ENCODE measurements at places on chromosomes 3 and 15.

GRCh38 chr15:74593122-74593521 is 22.5 kb upstream of the CLK3 start:
- DNase-seq = no peak

- no peak for DNase-seq
Measured at GRCh38 chr15:61382927-61383326, 153.8 kb upstream of the RORA start.

- no peak for DNase-seq
Measured at GRCh38 chr15:89910891-89911626, 1.7 kb downstream of the ARPIN start.

DNA sequence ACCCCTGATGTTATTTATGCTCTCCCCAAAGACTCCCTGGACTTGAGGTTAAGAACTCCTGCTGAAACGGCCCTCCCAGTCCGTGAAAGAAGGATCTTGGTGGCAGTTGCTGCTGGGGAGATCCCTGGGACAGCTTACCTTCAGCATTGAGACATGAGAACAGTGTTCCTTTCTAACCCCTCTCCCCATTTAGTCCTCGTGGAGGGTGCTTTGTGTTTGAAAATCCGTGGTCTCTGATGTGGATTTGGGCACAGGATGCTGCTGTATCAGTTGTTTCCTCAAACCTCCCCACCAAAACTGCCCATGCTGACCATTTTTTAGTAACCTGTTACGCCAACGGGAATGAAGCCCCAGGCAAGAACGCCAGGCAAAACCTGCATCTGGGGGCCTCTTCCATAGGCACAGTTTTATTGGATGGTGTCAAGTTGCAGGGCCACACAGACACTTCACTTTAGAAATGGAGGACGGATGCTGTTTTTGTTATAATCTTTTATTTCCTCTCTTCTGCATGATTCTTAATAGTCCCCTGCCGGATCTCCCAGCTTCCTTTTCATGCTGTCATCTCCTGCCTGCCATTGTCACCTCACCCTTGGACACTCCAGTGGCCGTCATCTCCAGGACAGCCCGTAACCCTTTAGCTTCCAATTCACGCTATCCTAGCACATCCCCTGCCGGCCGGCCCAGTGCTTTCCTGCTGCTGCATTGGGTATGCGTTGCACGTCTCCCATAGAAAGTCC is 31.7 kb upstream of the CEMIP start:
- DNase-seq = no peak

- peak; percentile 7 for DNase-seq
Measured at GRCh38 chr15:63156086-63156710, 1.1 kb downstream of the RPS27L start.

DNA sequence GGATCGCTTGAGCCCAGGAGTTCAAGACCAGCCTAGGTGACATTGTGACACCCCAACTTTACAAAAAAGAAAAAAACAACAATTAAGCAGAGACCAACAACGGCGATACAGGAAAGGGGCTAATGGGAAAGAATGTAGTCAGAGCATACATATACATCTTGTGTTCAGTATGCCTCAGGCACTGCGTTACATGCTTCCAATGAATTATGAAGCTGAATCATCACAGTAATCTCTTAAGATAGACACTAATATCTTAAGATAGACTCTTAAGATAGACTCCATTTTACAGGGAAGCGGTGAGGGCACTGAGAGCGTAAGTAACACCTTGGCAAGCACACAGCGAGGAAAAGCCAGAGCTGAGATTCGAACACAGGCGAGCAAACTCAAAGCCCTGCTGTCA is 6.1 kb upstream of the LDHAL6B start:
- no peak for DNase-seq

- no peak for DNase-seq
Measured at GRCh38 chr15:68341760-68342725, 64.5 kb downstream of the FEM1B start.

GRCh38 chr15:68584756-68585573 is 6.2 kb downstream of the CORO2B start:
- DNase-seq = no peak

DNA sequence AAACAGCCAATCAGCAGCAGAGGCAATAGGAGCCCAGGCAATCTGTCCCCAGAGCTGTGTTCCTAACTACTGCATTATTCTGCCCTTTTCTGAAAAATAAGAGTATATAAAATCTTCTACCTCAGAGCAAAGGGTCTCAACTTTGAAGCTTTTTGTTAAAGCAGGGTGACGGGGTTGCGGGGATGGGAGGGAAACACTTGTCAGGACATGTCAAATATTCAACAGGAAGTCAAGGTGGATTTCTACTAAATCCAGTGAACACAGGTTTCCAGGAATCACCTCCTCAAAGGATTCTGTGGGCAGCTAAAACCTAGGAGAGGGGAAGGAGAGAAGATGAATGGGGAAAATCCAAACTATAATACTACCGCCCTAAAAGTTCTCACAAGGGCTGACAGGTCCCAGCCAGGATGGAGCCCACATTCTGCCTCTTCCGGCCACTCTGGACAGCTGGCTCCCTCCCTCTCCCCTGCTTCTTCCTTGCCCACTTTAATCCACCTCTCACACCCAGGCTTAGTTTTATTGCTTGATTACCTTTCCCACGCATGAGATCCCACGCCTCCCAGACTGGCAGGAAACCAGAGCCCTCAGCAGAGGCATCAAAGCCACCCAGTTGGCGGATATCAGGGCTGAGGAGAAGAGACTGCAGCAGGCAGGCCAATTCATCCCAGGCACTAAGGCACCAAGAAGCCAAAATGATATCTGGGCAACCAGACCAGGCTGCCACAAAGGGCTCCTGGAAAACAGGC is 77.2 kb downstream of the OSBPL10 start:
- peak; percentile 36 for DNase-seq

DNA sequence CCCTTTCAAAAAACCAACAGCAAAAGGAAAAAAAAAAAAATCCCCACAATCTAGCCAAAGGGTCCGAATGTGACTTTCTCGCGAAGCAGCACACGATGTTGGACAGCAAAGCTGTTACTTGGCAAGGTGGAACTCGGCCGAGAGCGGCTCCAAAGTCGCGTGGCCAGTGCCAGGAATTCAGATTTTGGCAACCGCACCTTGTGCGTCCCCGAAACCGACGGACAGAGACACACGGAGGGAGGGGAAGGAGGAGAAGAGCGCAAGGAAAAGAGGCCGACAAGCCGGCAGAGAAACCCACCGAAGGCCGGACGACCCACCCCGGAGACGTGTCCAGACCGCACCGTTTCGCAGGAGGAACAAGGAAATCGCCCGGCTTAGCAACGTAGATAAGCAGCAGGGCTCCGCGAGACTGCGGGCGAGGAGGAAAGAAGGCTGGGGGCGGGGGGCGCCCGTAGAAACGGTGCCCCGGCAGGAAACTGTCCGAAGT is 517.3 kb downstream of the MECOM start:
- DNase-seq = no peak

- DNase-seq = no peak
Measured at GRCh38 chr15:74843891-74844299, 939 bp upstream of the ULK3 start.

DNA sequence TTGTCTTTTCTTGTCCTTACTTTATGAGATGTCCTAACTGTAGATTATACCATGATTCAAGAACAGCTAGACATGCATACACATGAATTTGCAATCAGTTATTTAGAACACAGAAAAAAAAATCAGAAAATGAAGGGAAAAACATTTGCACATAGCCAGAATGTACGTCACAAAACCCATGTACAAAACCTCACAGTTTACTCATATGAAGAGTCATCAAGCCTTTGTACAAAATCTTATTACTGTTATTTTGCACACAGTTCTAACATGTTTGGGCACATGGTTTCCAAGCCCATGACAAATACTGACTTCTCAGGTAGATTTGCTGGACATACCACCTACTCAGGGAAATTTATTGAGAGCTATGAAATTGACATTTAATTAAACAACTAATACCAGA is 48.2 kb downstream of the MAP3K13 start:
- no peak for DNase-seq

DNA sequence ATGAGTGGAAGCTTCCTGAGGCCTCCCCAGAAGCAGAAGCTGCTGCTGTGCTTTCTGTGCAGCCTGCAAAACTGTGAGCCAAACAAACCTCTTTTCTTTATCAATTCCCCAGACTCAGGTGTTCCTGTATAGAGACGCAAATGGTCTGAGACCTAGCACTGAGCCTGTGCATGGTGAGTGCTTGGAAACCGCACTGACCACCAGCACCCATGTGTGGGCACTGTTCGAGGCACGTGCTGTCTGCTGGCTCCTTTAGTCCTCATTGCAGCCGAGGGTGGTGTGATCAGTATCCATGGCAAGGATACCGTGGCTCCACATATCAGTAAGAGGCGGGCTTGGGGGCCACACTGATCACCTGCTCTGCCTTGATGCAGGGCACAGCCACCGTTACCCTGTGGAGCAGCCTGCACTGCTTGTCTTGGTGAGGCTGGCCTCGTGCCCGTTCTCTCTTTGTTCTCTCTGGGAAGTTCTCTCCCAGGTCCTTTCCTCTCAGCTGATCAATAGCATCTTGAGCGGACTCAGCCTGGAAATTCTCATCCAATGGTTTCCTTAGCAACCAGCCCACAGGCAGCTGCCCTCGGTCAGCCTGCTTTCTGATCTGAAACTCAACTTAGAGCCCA is 101.0 kb downstream of the PLXNA1 start:
- DNase-seq = no peak

GRCh38 chr15:79332824-79333510 is 22.1 kb downstream of the TMED3 start:
- no peak for DNase-seq

DNA sequence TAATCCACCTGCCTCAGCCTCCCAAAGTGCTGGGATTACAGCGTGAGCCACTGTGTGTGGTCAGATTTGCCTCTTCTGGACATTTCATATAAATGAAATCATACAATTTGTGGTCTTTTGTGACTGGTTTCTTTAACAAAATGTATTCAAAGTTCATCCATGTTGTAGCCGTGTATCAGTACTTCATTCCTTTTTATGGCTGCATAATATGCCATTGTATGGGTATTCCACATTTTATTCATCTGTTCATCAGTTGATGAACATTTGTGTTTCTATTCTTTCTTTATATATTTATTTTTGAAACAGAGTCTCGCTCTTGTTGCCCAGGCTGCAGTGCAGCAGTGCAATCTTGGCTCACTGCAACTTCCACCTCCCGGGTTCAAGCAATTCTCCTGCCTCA is 25.8 kb downstream of the WDR76 start:
- DNase-seq = no peak

DNA sequence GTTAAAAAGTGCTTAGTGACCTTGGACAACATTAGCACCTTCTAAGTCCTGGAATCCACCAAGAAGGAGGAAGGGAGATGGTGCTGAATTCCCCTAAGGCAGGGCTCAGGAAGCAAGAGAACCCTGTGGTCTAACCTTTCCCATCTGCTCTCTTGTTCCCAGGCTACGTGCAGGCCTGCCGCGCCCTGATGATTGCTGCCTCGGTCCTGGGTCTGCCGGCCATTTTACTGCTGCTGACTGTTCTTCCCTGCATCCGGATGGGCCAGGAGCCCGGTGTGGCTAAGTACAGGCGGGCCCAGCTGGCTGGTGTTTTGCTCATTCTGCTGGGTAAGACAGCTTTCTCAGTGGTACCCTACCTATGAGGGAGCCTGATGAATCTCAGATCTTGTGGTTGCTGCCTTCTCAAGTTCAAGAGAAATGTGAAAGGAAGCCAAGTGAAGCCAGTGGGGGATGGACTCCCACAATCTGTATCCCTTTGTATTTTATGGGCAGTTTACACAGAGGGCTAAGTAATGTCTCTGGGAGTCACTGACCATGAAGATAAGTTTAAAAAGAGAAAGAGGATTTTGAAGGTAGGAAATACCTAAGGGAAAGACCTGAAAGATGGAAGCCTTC is 4.4 kb downstream of the CLDN11 start:
- no peak for DNase-seq

- DNase-seq = no peak
Measured at GRCh38 chr3:115350606-115351005, 203.5 kb upstream of the ZBTB20 start.

DNA sequence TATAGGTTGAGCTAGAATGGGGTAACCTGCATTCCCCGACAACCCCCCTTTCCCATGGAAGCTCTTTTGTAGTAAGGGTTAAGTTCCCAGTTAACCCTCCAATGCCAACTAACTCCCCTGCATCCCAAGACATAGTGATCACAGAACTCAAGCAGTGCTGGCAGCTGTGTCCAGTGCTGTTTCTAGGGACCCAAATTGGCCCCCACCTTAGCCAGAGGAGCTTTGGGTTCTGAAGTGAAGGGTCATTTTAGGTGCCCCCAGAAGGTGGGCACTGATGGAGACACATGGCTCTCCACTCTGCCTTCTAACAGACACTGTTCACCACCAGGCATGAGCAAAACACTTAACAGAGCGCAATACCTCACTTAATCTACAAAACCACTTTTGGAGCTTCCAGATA is 7.1 kb downstream of the FBXL22 start:
- DNase-seq = no peak

DNA sequence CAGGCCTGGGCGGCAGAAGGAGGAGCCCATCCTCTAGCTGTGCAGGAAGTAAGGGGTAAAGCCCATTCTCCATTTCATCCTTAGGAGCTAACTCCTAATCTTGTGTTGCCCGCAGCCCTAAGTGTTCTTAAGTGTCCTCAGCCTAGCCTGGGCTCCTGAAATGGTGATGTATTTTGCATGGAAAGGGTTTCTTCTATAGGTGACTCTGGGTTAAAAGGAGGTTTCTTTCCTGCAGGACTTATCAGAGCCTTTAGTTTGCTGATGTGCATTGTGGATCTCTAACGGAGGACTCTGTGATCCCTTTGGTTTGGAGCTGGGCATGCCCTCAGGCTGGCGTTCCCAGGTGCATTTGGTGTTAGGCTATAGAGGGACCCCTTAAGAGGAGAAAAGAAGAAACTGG is 48.5 kb upstream of the TRPM1 start:
- no peak for DNase-seq

GRCh38 chr3:140031170-140031569 is 96.2 kb downstream of the CLSTN2 start:
- DNase-seq = no peak

- DNase-seq = no peak
Measured at GRCh38 chr3:121943431-121943830, 49.2 kb downstream of the SLC15A2 start.

- DNase-seq = no peak
Measured at GRCh38 chr15:90829942-90830440, 38.4 kb upstream of the FURIN start.

- no peak for DNase-seq
Measured at GRCh38 chr3:183188895-183189462, 26.4 kb upstream of the LAMP3 start.

- no peak for DNase-seq
Measured at GRCh38 chr3:135268941-135269532, 474.0 kb downstream of the EPHB1 start.

DNA sequence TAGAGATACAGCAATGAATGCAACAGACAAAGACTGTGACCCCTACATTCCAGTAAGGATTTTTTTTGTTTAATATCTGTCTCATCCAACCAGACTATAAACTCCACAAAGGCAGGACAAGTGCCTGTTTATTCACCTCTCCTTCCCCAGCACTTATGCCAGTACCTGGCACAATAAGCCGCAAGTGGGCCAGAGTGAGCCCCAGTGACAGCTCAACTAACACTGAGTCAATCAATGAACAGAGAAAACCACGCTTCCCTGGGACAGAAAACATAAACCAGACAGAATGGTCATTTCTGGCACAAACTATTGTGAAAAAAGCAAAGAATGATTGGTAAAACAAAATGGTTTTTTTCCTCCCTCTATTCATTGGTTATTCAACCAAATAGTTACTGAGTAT is 52.2 kb downstream of the RYK start:
- DNase-seq = no peak

Data from renal cortex interstitium (tissue), 15 donors.